ENCODE measurements at places on chromosomes 16 and 17.
A peak's percentile ranks its signal among the peaks of the same experiment; 100 is the strongest.

- DNase-seq = no peak
Observed at GRCh38 chr17:60846175-60846574, 168.5 kb downstream of the BCAS3 start.

DNA sequence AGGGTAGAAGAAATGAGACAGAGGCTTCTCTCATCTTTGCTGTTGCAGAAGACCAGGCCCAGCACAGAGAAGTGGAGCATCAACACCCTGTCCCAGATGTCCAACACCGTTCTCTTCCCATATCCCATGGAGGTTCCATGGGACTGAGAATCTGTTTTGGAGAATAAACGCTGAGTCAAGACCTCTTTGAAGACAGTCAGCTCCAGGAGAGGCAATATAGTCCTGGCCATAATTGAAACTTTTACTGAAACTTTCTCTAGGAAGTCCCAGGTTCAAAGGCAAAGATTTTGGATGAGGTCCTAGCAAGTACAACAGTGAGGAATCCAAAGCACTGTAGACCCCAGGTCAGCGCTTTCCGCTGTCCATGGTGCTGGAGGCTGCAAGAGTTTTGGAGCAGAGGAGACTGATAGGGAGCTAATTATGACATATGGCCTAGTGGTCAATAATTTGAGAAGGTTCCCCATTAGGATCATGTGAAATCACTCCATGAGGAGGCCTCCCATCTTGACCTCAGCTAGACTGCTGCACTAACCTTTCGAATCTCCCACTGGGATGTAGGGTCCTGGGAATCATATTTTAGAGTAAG, 36.0 kb downstream of the OSBPL7 start:
- no peak for DNase-seq

DNA sequence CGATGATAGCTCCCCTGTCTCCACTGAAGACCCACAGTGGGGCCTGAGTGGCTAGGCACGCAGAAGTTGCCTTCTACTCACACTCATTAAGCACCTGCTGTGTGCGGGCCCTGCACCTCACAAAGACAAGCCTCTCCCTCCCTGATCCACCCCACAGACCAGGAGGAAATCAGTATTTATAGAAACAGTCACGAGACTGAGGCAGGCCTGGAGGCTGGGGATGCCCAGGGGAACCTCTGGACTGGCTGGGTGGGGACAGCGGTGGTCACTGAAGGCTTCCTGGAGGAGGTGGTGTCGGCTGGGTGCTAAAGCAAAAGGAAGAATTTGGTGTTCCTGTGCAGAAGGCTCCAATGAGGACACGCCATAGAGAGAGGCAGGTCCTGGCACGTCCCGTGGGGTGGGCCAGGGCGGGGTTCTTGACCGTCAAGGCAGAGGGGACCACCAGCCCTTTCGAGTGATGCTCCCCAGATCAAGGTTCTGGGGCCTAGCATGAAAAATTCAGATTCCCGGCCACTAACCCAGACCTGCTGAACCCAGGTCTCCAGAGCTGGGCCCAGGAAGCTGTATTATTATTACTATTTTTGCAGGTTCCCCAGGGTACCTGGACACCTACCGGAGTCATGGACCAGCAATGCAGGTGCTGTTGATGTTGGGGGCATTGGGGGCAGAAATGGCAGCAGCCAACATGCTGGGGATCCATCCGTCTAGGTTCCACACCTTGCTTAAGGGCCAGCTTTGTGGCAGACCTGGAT, 23.0 kb downstream of the PPL start:
- DNase-seq = no peak

DNA sequence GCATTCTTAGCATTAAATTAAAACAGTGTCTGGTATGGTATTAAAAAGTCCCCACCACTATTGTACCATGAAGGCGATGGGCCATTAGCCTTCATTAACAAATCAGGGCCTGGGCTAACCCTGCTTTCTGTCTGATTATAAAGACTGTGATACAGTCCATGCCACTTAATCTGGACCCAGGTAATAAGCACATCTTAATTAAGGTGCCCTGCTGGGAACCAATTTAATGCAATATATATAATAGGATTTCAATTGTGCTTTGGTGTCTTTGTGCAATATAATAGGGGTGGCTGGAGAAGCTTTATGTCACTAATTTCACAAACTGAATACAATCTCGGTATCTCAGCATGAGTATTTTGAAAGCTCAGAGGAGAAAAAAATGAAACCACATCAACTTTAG, 64.4 kb upstream of the CDH8 start:
- no peak for DNase-seq

GRCh38 chr16:27286451-27286850, 17.9 kb upstream of the NSMCE1 start:
- no peak for DNase-seq

DNA sequence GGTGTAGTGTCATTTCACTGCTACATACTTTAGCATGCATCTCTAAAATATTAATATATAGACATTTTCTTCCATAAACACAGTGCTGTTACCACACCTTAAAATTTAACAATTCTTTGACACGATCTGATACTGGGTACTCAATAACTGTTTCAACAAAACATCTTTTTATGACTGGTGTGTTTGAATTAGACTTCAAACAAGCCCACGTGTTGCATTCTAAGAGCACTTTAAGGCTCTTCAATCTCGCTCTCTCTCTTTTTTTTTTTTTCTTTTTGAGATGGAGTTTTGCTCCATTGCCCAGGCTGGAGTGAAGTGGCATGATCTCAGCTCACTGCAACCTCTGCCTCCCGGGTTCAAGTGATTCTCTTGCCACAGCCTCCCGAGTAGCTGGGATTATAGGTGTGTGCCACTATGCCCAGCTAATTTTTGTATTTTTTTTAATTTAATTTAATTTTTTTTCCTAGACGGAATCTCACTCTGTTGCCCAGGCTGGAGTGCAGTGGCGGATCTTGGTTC, 15.8 kb upstream of the SLC46A1 start:
- no peak for DNase-seq

DNA sequence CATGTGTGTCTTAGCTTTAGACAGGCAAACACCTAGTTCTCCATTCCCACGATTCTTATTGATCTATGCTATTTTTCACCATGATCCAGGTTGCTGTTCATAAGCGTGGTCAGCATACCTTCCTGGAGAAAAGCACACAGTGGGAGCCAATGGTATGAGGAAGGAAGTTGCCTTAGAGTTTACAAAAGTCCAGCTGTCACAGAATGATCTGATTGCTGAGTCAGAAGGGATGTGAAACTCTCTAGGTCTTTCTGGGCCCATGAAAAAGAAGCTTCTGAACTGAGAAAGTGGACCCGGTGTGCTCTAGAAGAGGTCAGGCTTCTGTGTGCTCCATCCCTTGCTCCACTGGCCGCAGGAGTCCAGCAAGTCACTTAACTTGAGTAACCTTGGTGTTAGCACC, 71.0 kb upstream of the CCL1 start:
- no peak for DNase-seq

DNA sequence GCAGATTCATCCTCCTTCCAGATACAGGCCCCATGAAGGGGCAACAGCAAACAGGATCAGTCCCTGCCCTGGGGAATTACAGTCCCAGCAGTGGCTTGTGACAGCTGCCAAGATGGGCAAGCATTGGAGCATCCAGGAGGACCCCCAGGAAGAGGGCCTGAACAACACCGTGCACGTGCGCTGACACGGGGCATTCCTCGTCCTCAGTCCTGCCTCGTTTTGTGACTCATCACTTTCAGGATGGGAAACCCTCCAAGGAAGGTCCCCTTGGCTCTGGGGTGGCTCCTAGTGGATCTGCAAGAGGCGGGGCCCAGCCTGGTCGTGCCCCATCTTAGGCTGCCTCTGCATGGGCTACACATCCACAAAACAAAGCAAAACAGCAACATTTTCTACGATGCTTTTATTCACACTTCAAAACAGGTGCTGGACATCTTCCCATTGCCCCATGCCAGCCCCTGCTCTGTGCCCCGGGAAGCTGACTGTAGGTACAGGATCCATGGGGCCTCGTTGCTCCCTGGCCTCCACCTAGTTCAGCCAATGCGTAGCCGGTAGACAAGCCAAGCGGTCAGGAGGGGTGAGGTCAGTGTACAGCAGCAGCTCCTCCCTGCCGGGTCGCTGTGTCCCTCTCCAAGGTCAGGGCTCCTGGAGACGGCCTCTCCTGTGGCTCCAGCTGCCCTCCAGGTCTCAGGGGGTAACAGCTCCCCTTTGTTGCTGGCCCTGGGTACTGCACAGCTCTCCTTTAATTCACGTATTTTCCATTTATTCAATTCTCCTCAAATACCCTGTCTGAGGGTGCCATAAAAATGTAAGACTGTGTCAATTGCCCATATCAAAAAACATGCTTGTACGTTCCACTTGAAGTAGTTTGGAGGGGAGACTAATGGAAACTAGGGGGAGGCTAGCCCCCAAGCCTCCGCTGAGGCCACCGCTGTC, 32.2 kb downstream of the ACTG1 start:
- no peak for DNase-seq

DNA sequence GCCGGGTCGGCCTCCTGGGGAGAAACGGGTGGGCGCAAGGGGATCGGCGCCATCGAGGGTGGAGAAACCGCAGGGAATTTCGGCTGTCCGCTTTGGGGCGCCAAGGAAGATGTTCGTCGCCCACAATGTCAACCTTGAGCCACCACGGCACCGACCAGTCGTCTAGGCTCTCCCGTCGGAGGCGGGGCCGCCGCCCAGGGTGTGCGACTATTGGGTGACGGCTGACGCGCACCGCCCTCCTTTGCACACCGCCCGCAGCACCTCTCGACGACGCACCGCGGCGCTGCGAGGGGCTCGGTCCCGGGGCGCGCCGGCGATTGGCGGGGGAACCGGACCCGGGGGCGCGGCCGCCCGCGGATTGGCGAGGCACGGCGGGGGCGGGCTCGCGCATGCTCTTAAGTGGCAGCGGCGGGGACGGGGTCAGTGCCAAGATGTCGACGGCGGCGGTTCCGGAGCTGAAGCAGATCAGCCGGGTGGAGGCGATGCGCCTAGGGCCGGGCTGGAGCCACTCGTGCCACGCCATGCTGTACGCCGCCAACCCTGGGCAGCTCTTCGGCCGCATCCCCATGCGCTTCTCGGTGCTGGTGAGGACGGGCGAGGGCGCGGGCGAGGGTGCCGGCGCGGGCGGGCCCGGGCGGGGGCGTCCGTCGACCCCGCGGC, at the start of gene NUDT16L1:
TSS of gene NUDT16L1 (plus strand) at position 267 of the 660 bp plus-strand sequence. CDS start at position 432, 165 bp downstream.
- DNase-seq = peak; percentile 96

GRCh38 chr17:1365445-1366039, 34.5 kb downstream of the YWHAE start:
- DNase-seq = peak; percentile 17

GRCh38 chr16:88087517-88087877, 136.3 kb downstream of the BANP start:
- DNase-seq = no peak

All from stimulated activated CD8-positive, alpha-beta memory T cell treated with anti-CD3 and anti-CD28 coated beads, Interleukin-7, amount 100 ng/mL, for 1 hour (primary cell).